HFFc6 (cell line): ENCODE measurements at places on chromosomes 7 and 10. TPM values are rescaled to one million over a fixed set of nuclear protein-coding genes. Genes with fewer than 3 reads are reported as not detected.

DNA sequence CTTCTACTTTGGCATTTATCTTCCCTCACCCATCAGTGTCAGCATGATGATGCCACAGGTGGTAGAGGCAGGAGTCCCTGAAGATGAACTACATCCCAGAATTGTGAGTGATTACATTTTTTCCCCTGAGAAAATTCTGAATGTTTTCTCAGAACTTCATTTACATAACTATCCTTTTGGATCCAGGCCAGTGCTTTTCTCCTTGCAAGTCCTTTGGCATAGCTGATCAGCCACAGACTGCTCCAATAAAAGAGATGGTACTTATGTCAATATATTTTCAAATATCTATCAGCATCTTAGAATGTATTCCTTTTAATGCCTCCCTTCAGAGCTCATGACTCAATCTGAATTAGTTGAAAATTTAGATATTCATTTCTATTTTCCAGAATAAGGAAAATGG is 135.5 kb downstream of the IQUB start:
- DNase-seq, result no peak

Gene IGFBP1
- total RNA-seq, result not detected in 3 replicates

Gene FBXL13
- 0.52 to 0.87 TPM (median 0.60 TPM) in 3 replicates for total RNA-seq

Gene YWHAG
- total RNA-seq, result 171 and 190 TPM in 2 replicates

Gene TSPAN15
- total RNA-seq, result 2.1 to 4.0 TPM (median 3.3 TPM) in 3 replicates
